NCI-H460 (cell line): ENCODE measurements at places on chromosomes 11 and 22. TPM values are rescaled to one million over a fixed set of nuclear protein-coding genes. Genes with fewer than 3 reads are reported as not detected.
A peak's percentile ranks its signal among the peaks of the same experiment; 100 is the strongest.

PRAME gene
- 9.3 and 11.7 TPM in 2 replicates for total RNA-seq

GRCh38 chr11:105573091-105573490, 36.8 kb upstream of the GRIA4 start:
- DNase-seq = no peak

DNA sequence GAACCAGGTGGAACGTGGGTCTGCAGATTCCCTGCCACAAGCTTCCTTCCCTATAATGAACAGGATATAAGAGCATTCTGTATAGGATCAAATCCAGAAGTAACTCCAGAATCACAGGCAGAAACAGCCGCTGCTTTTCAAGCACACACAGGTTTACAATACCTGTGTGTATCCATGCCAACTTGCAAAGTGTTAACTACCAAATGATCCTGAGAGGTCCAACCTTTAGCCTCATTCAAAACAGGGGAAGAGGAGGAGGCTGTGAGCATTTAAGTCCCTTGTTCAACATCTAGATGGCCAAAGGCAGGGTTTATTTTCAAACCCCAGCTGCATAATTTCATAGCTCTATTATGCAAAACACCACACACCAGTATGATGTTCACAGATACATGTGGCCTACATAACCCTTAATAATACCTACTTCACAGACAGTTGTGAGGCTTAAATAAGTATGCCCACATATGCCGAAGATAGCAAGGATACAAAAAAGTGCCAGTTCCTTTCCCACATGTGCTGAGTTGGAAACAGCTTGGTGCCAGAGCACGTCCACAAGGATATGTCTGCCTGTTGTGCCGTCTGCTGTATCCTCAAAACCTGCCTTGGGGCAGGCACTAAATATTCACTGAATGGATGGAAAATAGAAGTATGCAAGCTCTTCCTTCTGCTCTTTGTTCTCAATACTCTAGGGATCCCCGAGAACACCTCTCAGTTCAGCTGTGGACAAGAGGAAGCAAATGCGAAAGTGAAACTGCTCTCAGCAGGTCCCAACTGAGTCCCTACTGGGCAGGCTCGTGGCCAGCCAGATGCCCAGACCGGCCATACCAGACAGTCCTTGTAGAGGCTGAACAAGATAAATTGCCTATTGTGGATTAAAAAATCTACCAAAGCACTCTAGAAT, 66.8 kb downstream of the LARGE1 start:
- peak; percentile 46 for DNase-seq

FAM181B gene
- total RNA-seq = not detected in 2 replicates

DNA sequence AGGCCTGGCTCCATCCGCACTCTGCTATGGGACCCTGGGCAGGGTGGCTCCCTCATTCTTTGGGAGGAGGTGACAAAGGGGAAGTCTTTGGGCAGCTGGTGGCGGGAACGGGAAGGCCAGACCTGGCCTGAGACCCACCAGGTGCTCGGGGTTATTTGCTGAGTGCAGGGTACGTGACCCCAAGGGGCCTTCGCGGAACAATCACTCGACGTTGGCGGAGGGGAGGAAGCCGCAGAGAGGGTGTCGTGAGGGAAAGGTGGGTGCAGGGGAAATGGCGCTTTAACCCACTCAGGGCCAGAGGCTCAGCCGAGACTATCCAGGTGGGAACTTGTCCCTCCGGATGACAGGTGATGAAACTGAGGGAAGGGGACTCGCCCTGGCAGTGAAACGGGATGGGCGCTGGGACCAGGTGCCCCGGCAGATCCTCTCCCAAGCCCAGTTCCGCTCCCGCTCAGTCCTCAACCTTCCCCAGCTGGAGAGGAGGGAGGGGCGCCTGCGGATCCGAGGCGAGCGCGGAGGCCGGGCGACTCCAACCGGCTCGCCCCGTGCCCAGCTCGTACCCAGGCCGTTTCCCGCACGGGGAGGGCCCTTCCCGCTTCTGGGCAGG, 911 bp downstream of the A4GALT start:
- DNase-seq = no peak

SNX15 gene
- total RNA-seq = 16.8 TPM in 2 replicates

- no peak for DNase-seq
Observed at GRCh38 chr11:104823657-104824056, 74.6 kb downstream of the CASP12 start.

DNA sequence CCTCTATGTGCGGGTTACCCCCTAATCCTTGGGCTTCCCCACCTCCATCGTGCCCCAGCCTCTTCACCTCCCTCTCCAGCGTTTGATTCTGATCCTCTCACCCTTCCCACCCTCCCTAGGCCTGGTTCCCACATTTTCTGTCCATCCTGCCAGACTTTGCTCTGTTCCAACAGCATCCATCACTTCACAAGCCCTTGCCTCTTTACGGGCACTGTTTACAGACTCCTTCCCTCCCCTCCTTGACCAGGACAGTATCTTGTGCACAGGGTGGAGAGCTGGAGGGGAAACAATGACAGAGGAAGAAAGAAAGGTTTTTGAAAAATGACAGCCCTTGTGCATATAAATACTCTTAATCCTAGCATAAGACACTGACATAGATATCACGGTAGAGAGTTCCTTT, 30.4 kb downstream of the FEZ1 start:
- DNase-seq = no peak

GRCh38 chr11:34680206-34680605, 59.3 kb downstream of the EHF start:
- DNase-seq = no peak

DNA sequence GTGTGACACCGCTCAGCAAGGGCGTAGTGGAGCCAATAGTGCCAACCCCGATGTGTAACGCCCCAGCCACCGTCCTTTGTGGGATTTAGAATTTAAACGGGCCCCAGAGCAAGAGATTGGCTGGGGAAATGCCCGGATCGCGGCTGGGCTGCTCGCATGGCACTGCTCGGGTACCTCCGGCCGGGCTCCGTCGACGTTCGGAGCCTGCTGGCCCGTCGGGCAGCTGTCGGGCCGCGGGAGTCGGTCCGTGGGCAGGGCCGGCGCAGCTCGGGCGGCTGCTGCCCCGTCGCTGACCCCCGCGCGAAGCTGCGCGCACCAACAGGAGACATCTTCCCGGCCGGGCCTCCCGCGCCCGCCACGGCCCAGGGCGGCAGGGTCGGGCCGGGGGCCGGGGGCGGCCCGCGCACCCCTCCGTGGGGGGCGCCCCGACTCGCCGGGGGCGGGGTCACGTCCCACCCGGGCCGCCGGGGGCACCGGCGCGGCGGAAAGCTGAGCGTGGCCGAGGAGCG, 1.3 kb upstream of the KDM2A start:
- no peak for DNase-seq

DNA sequence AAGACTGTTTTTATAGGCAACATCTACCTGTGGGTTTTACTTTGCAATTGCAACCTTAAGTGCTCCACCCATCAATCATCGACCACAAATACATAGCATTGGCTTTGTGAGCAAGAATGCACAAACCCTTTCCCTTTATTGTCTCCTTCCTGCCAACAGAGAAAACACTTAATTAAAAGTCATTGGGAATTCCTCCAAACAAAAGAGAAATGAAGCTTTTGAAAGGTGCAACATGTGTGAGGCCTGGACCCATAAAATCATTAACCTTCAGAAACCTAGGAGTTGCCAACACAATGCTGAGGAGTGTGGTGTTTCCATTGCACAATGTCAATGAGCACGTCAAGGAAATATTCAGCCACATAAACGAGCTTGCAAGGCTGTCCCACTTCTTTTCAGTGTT, 223.2 kb downstream of the BLID start:
- DNase-seq = no peak

SCGB1C1 gene
- not detected in 2 replicates for total RNA-seq

DNA sequence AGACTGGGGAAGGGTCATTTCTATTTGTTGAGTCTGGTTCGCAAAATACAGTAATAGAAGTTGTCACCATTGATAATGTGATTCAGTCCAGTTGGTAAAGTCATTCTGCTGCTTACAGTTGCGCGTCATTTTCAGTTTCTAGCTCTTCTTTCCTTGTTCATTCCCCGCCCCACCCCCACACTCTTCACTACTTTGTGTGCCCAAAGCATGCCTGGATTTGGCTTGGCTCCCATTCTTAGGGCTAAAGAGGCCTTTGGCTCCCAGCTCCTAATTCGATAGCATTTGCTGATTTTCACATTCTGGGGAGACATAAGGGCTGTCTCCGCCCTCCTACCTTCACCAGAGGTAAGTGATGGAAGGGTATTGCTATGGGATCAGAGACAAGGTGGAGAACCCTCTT, 43.0 kb downstream of the CECR2 start:
- no peak for DNase-seq

- no peak for DNase-seq
Observed at GRCh38 chr11:639332-639955, 2.4 kb downstream of the DRD4 start.

GRCh38 chr11:29029452-29029851, 921.3 kb downstream of the METTL15 start:
- no peak for DNase-seq

CASP12 gene
- not detected in 2 replicates for total RNA-seq

DNA sequence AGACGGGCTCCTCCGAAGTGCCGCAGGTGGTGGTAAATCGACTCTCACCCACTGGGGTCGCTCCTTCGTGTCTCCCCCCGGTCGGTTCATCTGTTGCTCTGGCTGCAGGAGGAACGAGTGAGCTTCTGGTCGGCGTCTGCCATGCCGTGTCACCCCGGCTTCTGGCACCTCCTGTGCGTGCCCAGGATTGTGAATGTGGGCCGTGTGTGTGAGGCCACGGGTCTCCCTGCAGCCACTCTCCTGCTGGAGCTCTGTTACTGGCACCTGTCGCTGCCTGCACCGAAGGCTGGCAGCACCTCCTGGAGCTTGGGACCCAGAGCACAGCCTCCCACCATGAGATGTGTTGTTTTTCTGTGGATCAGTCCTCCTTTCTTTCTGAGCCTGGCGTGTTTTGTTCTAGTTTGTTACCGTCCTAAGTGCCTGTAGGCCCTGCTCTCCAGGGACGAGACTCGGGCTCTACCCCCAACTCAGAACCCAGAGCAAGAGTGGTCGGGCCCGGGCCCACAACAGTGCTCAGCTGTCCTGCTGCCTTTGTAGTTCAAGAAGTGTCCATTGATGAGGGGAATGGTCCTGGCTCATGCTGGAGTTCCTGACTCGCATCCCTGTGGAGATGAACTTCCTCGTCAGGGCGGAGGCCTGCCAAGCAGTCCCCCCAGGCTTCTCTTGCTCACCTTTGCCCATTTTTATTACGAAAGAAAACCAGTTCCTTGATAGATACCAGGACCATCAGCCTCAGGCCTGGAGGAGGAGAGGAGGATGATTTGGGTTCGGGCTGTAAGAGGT, 66.6 kb downstream of the MED15 start:
- DNase-seq = no peak

- no peak for DNase-seq
Observed at GRCh38 chr11:34623463-34623862, 2.6 kb downstream of the EHF start.

SMTNL1 gene
- total RNA-seq = not detected in 2 replicates

DNA sequence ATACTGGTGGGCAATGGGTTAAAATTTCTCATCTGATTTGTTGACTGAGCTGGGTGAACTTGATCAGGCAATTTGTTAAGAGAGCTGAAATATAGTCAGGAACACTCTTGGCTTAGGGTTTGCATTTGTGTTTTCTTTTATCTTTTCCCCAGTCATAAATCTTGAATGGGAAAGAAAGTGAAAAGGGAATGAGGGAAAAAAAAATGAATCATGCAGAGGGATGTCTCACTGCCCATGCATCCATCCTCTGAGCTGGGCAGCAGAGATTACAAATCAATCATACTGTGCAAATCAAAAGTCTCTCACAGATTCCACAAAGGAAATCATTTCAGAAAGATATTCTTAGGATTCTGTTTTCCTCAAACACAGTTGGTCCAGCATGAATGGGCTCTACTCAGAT, 174.2 kb upstream of the MPPED2 start:
- no peak for DNase-seq

- DNase-seq = no peak
Observed at GRCh38 chr11:47538741-47539565, 14.0 kb downstream of the CELF1 start.

SERHL2 gene
- total RNA-seq = 1.4 and 2.1 TPM in 2 replicates

APOBEC3F gene
- total RNA-seq = 0.87 and 1.9 TPM in 2 replicates

GRCh38 chr11:114172871-114173444, 113.4 kb downstream of the ZBTB16 start:
- DNase-seq = no peak

DEFB131B gene
- total RNA-seq = not detected in 2 replicates

- no peak for DNase-seq
Observed at GRCh38 chr11:57601297-57601696, 3.8 kb downstream of the SERPING1 start.

DNA sequence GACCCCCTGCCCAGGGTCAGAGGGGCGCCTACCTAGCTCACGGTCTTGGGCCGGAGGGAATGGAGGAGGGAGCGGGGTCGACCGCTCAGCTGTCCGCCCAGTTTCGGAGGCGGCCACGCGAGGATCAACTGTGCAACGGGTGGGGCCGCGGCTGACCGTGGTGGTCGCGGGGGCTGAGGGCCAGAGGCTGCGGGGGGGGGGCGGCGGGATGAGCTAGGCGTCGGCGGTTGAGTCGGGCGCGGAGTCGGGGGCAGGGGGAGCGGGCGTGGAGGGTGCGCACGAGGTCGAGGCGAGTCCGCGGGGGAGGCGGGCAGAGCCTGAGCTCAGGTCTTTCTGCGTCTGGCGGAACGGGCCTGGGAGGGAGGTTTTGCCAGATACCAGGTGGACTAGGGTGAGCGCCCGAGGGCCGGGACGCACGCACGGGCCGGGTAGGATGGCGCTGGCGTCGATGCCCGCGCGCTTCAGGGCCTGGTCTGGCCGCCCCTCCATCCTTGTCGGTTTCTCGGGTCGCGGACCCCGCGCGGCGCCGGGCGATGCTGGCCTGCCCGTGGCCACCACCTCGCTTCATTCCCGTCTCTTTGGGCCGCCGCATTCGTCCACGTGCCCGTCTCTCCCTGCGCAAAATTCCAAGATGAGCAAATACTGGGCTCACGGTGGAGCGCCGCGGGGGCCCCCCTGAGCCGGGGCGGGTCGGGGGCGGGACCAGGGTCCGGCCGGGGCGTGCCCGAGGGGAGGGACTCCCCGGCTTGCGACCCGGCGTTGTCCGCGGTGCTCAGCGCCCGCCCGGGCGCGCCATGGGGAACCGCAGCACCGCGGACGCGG, at the start of gene DRD4:
Gene DRD4, plus strand, starts transcription at position 759 of the 822 bp plus-strand sequence. Its CDS starts 36 bp downstream, at position 795.
- DNase-seq = no peak

GRCh38 chr22:45204241-45204640, 36.5 kb downstream of the KIAA0930 start:
- no peak for DNase-seq

RFPL3 gene
- total RNA-seq = not detected in 2 replicates

- DNase-seq = no peak
Observed at GRCh38 chr11:72439455-72439854, 5.1 kb upstream of the CLPB start.

- DNase-seq = no peak
Observed at GRCh38 chr11:121321614-121322243, 29.2 kb downstream of the SC5D start.

- no peak for DNase-seq
Observed at GRCh38 chr22:31241200-31241599, 29.1 kb downstream of the LIMK2 start.
